HTR-8/SVneo (cell line): ENCODE measurements at places on chromosomes 1 and 21.

DNA sequence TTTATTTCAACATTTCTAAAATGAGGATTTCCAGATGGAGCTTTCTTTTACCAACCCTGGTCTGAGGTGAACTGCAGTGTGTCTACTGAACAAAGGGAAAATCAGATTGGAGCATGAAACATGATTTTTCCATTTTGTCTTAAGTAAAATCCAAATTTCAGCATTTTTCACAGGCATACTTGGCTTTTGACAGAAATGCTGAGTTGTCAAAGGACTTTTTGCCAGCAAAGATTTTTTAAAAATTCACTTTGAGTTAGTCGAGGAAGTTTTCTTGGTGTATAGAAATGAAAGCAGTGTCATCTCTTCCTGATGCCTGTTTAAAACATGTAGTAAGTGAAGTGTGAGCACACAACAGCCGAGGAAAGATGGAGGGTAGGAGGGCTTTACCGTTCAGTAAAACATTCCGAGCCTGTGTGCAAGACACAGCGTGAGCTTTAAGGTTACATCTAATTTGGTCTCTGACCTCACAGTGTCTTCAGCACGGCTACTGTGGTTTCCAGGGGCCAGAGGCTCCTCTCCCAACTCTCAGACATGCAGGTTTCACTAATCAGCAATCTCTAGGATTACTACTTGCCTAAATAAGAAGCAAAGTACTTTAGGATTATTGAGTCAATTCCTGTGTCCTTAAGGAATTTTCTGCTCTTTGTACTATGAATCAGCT is 45.9 kb downstream of the SAMD13 start:
- DNase-seq = no peak

GRCh38 chr1:160148121-160148520 is 3.3 kb upstream of the ATP1A4 start:
- no peak for DNase-seq

DNA sequence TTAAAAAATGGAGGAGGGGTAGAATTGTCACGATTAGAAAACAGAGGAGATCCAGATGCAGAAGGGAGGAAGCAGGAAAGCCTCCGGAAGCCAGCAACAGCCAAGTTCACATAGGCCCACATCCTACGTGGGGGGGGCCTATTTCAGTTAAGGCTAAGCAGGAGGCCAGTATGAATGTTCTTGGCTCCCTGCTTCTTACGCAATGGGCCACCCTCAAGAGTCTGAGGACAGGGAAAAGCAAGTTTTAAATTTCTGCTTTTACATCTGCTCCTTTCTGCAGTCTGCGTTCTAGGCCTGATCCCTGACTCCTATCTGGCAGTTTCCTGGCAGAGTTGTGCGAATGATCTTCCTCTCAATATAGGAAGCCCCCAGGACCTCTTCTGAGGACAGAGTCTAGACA is 30.6 kb downstream of the RABIF start:
- no peak for DNase-seq

DNA sequence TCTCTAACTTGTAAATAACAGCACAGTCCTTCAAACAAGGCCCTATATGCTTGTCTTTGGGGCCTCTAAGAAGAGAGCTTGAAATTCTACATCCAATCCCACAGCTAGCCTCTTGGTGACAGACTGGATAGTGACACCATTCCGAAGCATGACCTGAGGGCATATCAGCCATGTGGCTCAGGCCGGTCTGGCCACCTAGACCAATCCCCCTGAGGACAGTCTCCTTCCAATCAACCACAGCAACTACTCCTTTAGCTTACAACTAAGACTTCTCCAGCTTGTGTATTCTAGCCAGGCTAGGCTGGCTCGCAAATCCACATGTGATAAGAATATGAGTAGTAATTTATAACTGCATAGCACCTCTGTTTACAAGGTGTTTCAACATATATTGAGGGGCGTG is 14.0 kb downstream of the BCAR3 start:
- no peak for DNase-seq

GRCh38 chr1:235043234-235043633 is 85.4 kb downstream of the TOMM20 start:
- DNase-seq = no peak

- no peak for DNase-seq
Measured at GRCh38 chr1:59667020-59667419, 147.7 kb upstream of the HOOK1 start.

DNA sequence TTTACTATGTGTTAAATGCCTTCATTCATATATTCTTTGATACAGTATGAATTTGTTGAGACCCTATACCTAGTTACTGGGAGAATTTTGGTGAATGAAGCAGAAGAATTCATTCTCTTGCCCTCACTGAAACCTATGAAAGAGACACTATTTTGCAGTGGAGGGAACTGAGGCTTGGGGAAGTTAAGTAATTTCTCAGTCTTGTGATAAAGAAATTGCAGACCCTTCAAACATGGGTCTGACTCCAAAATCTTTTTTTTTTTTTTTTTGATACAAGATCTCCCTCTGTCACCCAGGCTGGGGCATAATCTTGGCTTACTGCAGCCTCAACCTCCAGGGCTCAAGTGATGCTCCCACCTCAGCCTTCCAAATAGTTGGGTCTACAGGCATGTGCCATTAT is 132.1 kb downstream of the DNM3 start:
- no peak for DNase-seq

DNA sequence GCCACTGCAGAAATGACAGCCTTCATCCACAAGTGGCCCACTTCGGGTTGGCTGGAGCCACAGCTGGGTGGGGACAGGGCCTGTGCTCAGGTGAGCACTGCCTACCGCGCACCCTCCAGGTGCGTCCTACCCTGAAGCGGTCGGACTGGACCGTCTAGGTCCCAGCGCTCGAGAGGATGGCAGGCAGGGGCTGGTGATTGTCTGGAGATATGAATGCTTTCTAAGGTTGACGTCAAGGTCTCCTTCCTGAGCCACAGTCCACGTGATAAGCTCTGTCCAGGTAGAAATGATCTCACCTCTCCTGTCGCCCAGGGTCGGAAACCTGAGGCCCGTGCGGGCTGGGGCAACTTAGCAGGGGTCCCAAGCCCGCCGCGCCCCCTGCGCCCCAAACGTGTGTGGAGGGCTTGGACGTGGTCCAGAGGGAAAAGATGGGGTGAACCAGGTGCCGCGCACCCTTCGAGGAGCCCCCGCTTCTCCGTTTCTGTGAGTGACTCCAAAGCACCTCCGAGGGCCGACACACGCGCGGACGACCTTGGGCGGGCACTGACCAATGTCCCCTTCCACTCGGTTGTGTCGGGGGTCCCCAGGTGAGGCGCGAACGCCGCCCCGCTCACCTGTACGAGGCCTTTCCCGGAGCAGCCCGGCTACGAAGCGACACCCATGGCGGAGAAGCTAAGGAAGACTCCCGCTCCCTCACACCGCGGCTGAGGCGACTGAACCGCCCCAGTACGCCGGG is 853 bp upstream of the DOP1B start:
- no peak for DNase-seq

GRCh38 chr21:45545691-45546531 is 3.7 kb upstream of the SLC19A1 start:
- no peak for DNase-seq

- DNase-seq = peak; percentile 10
Measured at GRCh38 chr1:103525114-103525606, 339 bp upstream of the RNPC3 start.

DNA sequence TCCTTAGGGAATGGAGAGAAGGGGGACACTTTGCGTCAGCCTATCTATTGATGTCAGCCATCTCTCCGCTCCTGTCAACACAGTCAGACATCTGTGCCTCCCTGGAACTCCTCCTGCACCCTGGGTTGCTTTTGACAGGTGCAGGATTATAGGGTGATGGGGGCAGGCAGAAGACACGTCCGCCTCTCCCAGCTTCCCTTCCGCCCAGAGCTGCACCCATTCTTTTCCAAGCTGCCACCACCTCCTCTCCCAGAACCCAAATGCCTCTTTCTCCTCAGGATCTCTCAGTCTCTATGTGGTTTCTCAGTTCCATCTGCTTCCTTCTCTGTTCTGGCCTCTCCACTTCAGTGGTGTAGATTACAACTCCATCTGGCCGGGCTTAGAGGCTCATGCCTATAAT is 17.1 kb upstream of the KIF1B start:
- DNase-seq = no peak

DNA sequence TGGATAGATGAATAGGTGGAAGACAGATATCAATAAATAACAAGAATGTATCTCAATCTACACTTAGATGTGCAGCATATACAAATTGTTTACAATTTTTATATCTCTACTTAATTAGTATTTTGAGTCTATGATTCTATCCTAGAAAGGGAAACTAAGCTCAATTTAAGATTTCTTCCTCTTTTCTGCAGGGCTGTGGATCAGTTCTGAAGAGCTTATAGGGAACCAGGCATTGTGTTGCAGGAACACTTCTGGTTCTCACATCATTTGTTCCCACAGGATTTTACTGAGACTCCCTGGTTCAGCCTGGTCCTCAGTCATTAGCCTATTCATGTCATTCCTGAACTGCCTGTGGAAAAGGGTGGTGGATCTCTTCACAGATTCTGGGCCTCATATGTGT is 105.8 kb downstream of the TNFSF18 start:
- no peak for DNase-seq

- no peak for DNase-seq
Measured at GRCh38 chr1:67759066-67759465, 74.1 kb downstream of the GADD45A start.

DNA sequence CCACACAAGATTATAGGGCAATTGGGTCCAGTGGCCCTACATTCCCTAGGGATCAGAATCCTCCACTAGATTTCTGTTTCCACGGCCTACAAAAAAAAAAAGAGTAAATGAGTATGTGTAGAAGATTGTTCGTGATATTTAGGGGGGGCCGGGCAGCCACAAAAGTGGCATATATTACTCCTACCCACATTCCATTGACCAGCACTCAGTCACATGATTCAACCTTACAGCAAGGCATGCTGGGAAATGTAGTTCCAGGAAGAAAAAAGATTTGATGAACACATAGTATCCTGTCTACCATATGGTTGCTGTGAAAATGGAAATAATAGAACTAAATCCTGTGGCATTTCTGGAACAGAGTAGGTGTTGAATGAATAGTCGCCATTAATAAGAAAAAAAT is 43.4 kb upstream of the GJB5 start:
- DNase-seq = no peak

GRCh38 chr1:232699814-232700213 is 69.9 kb upstream of the SIPA1L2 start:
- DNase-seq = no peak
